ENCODE measurements at places on chromosomes 2 and 18.

- DNase-seq, result no peak
Observed at GRCh38 chr2:40093021-40093675, 314.1 kb upstream of the THUMPD2 start.

DNA sequence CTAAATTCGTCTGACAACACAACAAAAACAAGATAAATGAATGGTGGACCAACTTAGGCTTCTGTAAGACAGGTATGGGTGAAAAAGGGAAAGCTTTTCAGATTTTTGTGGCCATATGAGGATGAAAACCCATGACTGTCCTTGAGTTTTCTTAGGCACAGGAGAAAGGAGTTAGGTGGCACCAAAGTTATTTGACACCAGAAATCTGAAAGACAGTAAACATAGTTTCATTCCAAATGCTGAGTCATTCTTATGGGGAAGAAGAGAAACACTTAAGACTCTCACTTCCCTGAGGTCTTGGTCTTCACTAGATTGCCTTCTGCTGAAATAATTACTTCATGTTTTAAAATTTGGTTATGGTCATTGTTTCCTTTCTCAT lies 5.2 kb upstream of the GPD2 start:
- DNase-seq, result peak; percentile 9

- DNase-seq, result no peak
Observed at GRCh38 chr18:3092727-3093126, 79.8 kb upstream of the LPIN2 start.

- DNase-seq, result no peak
Observed at GRCh38 chr2:151325581-151326095, 31.8 kb upstream of the TNFAIP6 start.
